ENCODE measurements at places on chromosomes 4 and X.

DNA sequence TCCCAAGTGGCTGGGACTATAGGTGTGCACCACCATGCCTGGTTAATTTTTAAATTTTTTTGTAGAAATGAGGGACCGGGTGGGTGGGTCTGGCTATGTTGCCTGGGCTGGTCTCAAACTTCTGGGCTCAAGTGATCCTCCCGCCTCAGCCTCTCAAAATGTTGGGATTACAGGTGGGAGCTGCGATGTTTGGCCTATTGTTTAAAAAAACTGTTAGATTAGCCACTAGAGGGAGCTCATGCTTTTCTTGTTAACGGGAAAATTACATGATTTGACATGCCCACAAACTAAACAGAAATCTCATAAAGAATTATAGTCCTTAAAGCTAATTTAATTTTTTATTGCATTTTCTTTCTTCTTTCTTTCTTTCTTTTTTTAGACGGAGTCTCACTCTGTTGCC lies 5.0 kb upstream of the SDAD1 start:
- DNase-seq: no peak

- no peak for DNase-seq
Measured at GRCh38 chr4:174324725-174325124, 41.0 kb downstream of the CEP44 start.

DNA sequence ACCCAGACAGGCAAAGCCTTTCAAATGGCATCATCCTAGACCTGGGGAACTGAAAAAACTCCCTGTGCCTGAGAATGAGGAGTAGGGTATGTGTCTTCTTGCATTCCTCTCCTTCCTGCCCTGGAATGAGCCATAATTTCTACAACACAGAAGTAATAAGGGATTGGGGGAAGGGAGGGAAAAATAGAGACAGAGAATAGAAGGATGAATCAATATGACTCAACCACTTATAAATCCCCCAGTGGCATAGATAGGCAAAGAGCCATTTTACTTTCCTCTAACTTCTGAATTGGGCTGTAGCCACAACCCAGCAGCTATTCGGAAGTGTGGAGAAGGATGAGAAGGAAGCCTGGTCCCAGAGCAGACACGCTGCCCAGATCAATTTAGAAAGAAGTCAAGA lies 99.9 kb downstream of the NHS start:
- DNase-seq: no peak

GRCh38 chr4:125541836-125542385 lies 227.2 kb downstream of the FAT4 start:
- DNase-seq: no peak

DNA sequence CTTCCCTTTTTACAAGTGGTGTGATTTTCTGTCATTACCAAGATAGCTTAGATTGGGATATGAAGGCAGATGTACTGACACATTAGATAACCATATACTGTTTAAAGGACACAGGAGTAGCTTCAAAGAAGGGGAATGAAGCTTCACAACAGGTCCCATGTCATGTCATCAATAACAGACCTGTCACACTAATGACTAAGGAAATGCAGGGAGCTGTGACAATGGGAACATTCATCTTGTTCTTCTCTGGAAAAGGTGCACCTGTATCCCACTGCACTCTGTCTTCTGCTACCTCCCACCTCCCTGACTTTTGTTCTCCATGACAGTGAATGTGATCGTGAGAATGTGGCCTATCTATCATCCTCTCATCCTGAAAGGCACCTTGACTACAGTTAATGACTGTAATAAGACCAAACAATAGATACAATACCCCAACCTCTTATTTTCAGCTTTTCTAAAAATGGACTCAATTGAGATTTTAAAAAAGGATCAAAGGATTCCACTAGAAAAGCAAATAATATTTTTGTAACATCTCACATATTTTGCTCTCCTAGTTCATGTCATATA lies 472.5 kb downstream of the STPG2 start:
- DNase-seq: no peak

DNA sequence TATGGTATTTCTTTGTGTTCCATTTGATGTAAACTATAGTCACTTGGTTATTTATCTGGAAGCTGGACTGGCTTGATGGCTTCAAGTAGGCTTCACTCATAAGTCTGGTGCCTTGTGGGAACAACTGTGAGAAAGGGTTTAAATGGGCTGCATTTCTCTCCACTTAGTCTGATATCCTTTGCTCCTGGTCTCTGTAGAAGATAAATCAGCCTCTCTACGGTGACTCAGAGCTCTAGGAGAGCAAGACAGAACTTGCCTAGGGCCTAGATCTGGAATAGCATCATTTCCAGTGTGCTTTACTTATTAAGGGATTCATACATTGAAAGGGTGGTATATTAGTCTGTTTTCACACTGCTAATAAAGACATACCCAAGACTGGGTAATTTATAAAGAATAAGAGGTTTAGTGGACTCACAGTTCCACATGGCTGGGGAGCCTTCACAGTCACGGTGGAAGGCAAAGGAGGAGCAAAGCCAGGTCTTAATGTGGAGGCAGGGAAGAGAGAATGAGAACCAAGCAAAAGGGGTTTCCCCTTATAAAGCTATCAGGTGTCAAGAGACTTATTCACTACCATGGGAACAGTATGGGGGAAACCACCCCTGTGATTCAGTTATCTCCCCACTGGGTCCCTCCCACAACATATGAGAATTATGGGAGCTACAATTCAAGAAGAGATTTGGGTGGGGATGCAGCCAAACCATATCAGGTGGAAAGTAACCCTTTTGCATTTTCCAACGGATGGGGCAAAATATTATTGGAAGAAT lies 1746.4 kb upstream of the PCDH7 start:
- DNase-seq: no peak

DNA sequence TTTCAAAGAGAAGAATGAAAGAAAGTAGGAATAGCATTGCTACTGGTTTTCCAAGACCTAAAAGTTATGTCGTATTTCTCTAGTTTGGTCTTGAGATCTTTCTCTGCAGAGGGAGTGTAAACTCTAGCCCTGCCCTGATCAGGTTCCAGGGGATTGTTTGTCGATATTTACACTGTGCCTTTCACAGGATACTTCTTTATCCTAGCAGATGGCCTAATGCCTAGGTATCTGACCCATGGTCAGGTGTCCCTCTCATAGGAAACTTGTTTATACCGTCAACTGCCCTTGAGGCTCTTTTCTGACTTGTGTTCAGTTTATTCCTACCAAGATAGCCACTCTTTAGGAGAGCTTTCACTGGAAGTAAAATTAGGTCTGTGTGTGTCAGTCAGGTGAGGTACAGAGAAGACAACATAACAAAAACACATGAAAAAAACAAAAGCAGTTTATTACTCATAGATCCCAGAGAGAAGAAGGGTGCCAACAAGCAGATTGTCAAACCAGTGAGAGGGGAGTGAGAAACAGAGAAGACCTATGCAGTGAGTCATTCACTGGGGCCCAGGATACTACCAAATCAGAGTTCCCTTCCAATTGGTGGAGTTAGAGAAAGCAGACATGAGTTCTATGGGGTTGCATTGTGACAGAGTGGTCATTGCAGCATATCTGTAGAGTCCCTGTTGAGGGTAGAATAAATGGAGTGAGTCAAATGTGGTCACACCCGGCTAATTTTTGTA lies 40.6 kb upstream of the THOC2 start:
- DNase-seq: no peak

GRCh38 chr4:48683784-48684666 lies 96.1 kb downstream of the FRYL start:
- no peak for DNase-seq

- DNase-seq: no peak
Measured at GRCh38 chr4:42637867-42638266, 19.0 kb downstream of the ATP8A1 start.
